ENCODE measurements at places on chromosomes 2 and 18. TPM values are rescaled to one million over a fixed set of nuclear protein-coding genes. Genes with fewer than 3 reads are reported as not detected.

RBM43 gene
- total RNA-seq: 16.9 TPM

LHCGR gene
- not detected for total RNA-seq

ZAP70 gene
- total RNA-seq: 4.3 TPM

RETSAT gene
- total RNA-seq: 26.5 TPM

GRCh38 chr18:56884511-56884910 lies 233.4 kb downstream of the WDR7 start:
- DNase-seq: no peak

DNA sequence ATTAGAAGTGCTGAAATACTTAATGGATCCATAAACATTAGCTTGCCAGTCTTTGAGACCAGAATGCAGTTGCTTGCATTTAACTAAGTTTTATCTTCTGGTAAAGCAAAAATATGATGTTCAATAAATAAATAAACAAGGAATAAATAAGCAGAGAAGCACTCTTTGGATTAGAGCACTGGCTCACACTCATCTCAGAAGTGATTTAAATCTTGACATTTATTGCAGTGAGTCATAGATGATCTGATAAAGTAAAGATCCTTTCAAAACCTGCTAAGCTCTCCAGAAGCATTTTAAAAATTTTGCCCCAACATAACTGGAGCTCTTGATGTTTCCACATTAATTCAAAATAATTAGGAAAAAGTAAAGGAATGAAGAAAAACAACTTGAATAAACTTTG lies 66.8 kb downstream of the KYNU start:
- no peak for DNase-seq

DNA sequence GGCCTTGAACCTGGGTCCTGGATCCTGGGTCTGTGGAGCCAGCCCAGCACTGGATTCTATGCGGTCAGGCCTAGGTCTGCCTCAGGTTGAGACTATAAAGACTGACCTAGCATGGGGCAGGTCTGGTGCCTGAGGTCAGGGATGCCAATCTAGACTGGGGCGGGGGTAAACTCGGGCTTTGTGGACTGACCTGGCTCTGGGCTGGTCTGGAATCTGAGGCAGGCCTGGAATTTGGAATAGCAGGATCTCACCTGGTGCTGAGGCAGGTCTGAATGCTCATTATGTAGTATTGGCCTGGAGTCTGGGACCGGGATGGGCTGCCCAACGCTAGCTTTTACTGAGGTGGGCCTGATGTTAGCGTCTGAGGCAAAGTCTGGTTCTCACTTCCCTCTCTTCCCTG lies 256.0 kb downstream of the KIAA1328 start:
- peak; percentile 43 for DNase-seq

- DNase-seq: no peak
These were observed 330.2 kb upstream of the CHAC2 start for GRCh38 chr2:53437371-53437770.

GRCh38 chr2:235613649-235614048 lies 119.8 kb downstream of the AGAP1 start:
- DNase-seq: no peak

DNA sequence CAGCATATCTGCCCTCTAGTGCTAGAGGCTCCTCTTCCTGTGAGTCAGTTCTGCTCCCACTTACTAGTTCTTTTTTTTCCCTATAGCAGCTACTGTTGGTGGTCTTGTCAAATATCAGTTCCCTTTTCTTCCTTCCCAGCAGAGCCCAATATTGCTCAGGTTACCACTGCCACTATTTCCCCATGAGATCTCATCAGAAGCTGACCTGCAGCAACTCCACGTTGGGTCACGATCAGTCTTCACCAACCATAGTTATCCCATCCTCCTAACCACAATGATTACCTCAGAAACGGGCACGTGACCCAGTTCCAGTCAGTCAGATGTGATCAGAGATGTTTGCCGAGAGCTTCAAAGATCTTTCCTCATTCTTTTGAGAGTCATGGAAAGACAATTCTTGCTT lies 59.7 kb upstream of the CAPN13 start:
- no peak for DNase-seq

Measured in sigmoid colon (tissue), 7 donors.